HS-27A (cell line): ENCODE measurements at places on chromosomes 13 and 19.

DNA sequence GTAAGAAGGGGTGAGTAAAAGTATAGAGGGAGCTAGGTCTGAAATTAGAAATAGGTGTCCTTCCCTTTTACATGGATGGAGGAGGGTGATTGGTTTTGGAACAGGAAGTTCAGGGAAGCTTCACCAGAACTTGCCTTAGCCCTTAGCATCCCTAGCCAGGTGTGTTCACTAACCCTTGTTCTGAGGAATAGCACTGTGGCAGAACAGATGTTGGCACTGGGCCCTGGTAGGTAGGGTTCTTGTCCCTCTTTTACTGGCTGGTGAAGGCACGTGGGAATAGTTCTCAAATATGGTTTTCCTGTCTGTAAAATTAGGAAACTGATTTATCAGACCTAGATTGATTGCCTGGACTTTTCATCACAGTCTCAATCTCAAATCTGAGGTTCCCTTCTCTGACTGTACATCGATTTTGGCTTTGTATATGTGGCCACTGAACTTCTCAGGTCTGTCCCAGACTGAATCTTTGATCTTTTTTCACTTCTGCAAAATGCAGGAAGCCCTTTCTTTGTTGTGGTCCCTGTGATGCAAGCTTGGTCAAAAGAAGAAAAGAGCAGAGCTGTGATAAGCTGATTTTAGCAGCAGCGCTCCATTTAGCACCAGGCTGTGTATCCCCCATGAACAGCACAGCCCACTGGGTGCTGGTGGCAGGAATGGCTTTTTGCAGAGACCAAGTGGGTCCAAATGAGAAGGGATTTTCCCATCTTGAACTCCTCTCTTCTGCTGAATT, 86.2 kb upstream of the HTR2A start:
- no peak for DNase-seq

DNA sequence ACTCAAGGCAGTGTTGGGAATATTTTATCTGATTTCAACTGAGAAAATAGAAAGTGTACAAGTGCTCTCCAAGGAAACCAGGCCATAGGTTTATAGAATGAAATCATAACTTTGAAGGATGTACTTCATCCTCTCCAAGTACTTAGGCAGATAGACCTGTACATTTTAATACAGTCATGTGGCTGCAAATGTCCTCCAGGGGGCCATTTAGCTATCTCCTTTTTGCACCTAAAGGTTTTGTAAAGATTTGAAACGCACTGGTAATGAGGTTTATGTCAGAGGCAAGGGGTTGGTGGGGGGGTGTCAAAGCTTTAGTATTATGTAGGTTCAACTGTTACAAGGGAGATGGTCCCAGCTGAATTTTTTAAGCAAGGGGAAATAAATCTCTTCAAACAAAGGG, 364.4 kb downstream of the DCT start:
- no peak for DNase-seq

- DNase-seq = no peak
Measured at GRCh38 chr13:113527272-113527958, 36.9 kb upstream of the DCUN1D2 start.

GRCh38 chr19:35558400-35559280, 4.8 kb downstream of the ATP4A start:
- no peak for DNase-seq

DNA sequence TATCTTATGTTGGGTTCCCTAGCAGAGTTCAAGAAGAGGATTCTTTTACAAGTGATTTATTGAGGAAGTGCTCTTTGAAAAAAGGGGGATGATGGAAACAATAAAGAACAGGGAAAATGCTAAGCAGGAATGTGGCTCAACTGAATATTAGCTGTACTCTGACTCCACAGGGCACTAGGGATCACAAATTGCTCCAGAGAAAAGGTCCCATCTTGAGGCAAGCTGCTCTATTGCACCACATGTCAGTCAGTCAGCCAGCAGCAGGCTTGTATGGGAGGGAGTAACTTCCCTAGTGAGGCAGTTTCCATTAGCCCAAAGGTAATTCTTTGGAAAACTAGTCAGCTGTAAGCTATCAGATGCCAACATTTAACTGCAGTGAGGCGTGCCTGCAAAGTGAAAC, 73.3 kb upstream of the FNDC3A start:
- DNase-seq = no peak

DNA sequence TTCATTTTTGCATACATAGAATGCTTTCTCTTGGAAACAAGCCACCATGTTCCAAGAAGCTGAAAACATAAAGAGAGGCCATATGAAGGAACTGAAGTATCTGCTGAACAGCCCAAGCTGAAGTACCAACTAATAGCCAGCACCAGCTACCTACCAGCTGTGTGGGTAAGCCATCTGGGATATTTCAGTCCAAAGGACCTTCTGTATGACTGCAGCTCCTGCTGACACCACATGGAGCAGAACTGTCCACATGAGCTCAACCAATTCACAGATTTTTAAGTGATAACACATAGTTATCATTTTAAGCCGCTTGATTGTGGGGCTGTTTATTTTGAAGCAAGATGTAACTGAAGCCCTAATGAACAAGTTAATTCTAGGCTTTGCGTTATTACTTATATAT, 621.1 kb upstream of the KLHL1 start:
- DNase-seq = no peak

GRCh38 chr13:42800109-42800643, 18.8 kb downstream of the FAM216B start:
- DNase-seq = no peak

GRCh38 chr13:100213576-100213975, 124.7 kb downstream of the PCCA start:
- DNase-seq = no peak

DNA sequence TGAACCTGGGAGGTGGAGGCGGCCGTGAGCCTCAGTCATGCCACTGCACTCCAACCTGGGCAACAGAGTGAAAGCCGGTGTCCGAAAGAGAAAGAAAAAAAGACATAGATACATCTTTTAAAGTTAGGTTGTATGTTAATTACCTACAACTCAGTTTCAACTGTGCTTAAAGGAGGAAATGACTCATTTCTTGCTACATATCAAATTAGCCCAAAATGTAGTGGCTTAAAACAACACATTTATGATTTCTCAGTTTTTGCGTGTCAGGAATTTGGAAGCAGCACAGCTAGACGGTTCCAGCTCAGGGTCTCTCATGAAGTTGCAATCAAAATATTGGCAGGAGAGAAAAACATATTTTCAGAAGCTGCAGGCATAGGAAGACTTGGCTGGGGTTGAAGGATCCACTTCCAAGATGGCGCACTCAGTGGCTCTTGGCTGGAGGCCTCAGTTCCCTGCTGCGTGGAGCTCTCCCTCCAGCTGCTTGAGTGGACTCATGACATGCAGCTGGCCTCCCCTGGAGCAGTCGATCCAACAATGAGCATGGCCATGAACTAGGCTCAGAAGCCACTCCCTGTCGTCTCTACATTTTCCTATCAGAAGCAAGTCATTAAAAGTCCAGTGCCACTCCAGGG, 7.1 kb downstream of the LDLR start:
- DNase-seq = no peak

GRCh38 chr19:8305798-8306197, 2.4 kb downstream of the CD320 start:
- no peak for DNase-seq

DNA sequence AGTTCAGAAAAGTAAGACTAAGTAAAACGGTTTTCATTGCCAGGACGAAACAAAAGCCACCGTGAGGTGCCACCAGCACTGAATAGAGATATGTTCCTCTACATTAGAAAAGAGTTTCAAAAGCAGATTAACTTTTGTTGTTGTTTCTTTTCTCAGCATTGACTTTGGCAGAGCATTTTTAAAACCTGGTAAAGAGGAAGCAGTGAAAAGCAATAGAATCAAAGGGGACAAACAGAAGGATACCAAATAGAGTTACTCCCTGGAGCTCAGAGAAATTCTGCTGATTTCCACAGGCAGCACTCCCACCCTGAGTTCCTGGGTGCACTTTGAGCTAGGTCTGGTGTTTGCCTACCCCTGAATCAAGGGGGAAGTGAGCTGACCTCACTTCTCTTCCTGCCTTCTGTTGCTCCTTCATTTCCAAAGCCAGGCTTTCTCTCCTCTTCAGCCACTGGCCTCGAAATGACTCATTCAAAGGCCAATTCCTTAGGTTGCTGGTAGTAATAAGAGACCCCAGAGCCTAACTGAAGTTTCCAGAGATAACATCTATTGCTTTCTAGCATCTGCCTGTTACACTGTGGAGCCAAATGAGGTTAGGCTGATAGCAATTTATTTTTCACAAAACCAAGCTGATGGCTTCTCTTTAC, 11.3 kb upstream of the ERICH6B start:
- no peak for DNase-seq

GRCh38 chr19:29695765-29696564, 19.1 kb downstream of the C19orf12 start:
- DNase-seq = no peak

- peak; percentile 3 for DNase-seq
Measured at GRCh38 chr19:14632286-14632685, 42.4 kb downstream of the ADGRE3 start.

GRCh38 chr13:20873348-20873747, 29.2 kb downstream of the XPO4 start:
- no peak for DNase-seq

DNA sequence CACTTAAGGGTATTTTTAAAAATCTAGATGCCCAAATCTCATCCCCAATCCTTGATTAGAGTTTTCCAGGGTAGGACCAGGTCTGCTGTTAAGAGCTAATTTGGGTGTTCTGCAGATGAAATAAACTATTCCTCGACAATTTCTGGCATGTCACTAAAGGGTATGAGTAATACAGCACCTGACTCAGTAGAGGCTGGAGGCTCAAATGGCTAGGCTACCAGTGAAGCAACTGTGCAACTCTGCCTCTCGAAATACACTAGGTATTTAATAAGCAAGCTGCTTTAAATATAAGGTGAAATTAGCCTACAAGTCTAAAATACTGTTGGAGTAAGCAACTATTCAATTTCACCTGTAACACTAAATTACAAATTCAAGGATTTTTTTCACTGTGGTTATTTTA, 1.5 kb downstream of the RNF6 start:
- DNase-seq = no peak

DNA sequence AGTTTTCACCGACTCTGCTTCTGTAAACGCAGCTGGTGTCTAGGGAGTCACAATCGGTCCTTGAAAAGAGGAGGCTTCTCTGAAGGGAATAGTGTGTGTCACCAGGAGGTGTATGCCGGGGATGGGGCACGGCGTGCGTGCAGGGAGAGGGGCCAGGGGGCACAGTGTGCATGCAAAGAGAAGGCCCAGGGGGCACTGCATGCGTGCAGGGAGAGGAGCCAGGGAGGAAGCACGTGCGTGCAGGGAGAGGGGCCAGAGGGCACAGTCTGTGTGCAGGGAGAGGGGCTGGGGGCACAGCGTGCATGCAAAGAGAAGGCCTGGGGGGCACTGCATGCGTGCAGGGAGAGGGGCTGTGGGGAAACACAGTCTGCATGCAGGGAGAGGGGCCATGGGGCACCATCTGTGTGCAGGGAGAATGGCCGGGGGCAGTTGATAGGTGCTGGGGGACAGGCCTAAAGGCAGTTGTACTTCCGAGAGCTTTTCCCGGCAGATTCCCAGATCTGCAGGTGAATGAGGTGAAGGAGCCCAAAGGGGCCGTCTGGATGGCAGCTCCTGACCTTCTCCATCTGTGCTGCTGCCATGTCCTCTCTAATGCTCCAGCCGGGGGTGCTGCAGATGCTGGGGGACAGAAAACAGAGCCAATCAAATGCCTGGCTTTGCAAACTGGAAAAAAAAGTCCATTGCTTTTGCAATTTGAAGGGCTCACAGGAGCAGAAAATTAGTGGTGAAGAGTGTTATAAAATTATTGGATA, 36.4 kb downstream of the ATP11A start:
- no peak for DNase-seq

GRCh38 chr13:99285432-99286182, 21.6 kb downstream of the GPR183 start:
- DNase-seq = no peak

DNA sequence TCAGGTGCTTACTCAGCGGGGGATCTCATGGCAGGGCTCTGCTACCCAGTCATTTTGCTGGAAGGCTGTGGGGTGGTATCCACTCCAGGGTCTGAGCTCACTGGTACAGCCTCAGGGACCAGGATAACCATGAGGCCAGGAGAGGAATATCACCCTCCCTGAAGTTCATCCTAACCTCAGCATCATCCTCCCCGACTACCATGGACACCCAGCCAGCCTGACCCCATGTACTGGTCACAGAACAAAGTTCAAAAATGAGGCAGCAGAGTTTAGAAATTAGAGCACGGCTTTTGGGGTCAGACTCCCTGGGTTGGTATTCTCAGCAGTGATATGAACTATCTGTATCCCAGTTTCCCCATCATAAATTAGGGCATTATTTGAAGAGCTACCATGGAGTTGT, 35.5 kb upstream of the RXFP2 start:
- DNase-seq = no peak

DNA sequence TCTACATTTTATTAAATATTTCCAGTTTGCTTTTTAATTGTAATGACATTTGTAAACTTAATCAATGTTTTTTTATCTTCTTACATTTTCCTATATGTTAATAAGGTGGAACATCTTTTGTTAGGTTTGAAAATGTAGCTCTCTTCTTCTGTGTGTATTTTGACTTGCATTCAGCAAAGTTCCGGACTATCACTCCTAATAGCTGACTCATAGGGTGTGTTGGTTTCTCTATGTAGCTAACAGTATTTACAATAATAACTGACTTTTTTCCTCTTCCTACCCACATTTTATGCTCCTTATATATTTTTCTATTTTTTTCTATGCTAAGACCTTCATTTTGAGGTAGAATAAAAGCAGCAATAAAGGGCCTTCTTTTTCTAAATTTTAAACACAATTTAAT, 28.1 kb downstream of the MYO16 start:
- DNase-seq = no peak

DNA sequence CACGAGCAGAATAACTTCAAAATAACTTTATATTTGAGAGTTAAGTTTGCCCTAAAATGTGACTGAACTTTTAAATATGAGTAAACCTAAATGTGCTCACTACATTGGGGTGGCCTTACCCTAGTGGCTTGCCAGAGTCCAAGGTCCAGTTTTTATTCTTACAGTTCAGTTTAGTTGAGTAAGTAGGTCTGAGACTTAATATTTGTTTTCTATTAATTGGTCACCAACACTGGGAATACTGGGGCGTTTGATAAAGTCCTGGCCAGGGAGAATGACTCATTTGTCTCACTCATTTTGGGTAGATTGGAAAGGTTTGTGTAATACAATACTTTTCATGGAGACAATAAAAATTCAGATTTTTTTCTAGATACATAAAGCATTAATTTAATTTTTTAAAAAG, 127.8 kb upstream of the SPATA13 start:
- DNase-seq = no peak

DNA sequence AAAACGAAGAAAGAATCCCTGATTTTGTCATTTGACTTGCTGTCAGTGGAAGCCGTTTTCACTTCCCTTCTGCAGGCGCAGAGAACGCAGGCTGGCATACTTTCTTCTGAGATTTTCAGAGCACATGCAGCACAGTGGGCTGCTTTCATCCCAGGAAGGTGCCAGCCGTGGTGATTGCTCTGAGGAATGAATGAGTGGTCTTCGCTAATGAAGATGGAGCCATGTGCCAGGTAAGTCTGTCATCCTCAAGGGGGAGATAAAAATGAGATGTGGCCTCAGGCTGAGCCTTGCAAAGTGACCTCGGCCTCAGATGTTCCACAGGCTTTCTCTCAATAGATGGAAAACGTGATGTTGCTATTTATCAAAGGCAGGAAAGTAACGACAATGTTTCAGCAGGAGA, 94.6 kb upstream of the FARP1 start:
- no peak for DNase-seq

GRCh38 chr13:25181597-25181996, 9.5 kb upstream of the AMER2 start:
- no peak for DNase-seq

GRCh38 chr13:89034015-89034414, 1362.8 kb downstream of the SLITRK5 start:
- DNase-seq = no peak
